ENCODE measurements at places on chromosomes 6 and 20.

DNA sequence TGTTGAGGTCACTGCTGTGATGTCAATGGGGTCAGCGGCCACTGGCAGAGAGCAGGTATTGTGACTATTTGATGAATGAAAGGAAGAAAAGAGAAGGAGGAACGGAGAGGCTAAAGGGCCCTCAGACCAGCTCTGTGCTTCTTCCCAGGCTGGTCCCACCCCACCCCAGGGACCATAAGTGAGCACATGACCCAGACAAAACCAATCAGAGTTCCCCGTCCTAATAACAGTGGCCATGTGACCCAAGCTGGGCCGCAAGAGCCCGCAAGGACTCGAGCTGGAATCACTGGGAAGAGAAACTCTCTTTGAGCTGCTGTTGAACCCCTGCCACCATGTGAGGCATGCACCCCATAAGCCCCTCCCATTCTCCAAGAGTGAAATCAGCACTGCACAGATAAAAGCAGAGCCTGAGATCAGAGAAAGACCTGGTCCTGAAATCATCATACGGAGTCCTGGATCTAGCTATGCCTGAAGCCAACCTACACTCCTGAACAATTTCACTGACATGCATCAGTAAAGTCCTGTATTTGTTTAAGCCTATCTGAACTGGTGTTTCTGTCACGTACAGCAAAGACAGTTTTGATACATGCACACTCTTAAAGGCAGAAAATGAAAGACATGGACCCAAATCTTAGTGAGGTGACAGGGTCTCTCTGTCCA, 90.2 kb downstream of the PREX1 start:
- no peak for DNase-seq

DNA sequence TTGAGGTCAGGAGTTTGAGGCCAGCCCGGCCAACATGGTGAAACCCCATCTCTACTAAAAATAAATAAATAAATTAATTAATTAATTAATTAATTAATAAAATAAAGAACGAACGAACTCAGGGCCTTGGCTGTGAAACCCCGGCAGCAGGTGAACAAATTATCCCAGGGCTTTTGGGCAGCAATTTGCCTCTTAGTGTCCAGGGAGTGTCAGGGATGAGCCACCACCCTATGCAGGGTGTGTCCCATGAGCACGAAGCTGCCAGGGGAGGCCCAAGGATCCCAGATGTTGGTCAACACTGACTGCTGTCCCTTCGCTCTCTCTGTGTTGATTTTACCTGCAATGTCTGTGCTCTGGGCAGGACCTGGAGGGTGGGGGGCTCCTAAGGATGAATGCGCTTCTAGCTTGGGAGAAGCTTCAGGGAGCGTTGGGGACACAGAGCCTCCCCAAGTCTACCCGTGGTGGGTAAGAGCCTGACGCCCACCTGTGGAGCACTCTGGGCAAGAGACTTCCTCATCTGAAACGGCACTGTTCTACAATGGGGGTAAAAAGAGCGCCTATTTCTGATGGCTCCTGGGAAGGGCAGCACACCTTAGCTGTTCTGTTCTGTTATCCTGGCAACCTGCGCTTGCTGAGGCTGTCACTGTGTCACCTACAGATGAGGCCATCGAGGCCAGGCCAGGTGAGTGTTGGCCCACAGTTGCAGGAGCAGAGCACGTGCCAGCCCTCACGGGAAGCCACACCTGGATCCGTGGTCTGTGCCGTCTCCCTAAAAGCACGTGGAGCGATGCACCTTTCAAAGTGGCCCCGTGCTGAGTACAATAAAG, 125.5 kb upstream of the CDH4 start:
- DNase-seq = no peak

DNA sequence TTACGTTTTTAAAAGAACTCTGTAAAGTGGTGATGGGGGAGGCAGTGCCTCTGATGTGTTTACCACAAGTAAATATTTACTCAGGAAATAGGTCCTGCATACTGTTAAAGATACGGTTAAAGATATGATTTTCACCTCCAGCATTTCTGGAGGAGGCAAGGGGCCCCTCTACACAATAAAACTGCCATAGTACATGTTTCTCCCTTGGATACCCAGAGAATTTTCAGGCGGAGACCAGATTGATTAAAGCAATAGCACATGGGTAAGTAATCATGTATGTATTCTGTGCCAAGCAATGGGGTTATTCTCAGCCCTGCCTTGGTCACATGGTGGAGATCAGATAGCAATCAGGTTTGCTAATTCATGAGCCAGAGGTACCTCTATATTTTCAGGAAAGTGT, 9.6 kb downstream of the RIPOR2 start:
- no peak for DNase-seq

- no peak for DNase-seq
These were observed 177.6 kb downstream of the THBS2 start for GRCh38 chr6:169075915-169076654.
